Esophagus squamous epithelium (tissue), 5 donors: ENCODE measurements at places on chromosomes 2 and 18.

DNA sequence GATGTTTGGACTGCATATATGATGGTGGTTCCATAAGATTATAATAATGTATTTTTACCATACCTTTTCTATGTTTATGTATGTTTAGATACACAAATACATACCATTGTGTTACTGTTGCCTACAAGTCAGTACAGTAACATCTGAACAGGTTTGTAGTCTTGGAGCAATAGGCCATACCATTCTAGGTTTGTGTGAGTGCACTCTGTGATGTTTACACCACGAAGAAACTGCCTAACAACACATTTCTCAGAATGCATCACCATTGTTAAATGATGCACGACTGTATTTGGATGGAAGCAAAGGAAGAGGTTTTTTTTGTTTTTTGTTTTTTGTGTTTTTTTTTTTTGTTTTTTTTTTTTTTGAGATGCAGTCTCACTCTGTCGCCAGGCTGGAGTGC lies 9.5 kb downstream of the DUSP19 start:
- DNase-seq = no peak

GRCh38 chr2:73297586-73297985 lies 4.2 kb upstream of the EGR4 start:
- no peak for DNase-seq

DNA sequence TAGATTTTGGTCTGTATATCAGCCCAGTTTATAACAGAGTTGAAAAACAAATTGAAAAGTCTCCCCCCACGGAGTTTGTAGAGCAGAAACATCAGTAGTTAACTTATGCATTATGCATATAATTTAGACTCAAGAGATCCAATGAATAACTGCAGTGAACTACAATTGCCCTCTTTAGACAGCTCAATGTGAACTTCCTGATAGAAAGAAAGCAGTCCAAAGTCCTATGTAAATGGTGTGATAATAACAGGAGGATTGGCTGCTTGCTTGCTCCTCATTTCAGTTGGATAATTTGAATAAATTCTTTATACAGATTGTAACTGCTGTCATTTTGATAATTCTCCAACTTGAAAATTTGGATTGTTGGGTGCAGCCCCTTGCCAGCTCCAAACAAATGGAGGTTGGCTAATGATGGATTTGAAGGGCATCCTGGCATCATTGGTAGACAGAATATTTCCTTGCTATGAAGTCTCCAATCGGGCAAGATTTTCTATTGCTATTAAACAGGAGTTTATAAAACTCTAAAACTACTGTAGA lies 297.1 kb downstream of the ASXL3 start:
- DNase-seq = no peak

DNA sequence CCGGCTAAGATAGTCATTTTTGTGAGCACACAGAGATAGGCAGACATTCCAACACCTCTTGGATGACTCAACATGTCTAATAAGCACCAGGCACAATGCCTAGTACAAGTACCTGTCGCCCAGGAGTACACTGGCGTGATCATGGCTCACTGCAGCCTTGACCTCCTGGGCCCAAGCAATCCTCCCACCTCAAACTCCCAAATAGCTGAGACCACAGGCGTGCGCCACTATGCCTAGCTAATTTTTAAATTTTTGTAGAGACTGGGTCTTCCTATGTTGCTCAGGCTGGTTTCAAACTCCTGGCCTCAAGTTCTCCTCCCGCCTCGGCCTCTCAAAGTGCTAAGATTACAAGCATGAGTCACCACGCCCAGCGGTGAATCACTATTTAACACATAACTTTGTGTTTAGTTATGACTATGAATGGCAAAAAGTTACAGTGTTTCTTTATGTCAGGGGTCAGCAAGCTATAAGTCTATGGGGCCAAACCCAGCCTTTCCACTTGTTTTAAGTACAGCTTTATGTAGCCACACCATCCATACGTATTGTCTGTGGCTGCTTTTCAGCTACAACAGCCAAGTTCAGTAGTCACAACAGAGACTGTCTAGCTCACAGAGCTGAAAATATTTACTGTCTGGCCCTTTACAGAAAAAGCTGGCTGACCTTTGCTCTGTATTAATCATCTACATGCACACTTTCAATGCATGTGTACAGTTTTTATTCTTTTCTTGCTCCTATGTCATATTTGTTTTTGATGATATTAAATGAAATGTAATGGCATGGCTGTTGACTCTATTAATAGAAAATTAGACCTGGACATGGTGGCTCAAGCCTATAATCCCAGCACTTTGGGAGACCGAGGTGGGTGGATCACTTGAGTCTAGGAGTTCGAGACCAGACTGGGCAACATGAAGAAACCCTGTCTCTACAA lies 18.7 kb downstream of the ORC2 start:
- DNase-seq = no peak

DNA sequence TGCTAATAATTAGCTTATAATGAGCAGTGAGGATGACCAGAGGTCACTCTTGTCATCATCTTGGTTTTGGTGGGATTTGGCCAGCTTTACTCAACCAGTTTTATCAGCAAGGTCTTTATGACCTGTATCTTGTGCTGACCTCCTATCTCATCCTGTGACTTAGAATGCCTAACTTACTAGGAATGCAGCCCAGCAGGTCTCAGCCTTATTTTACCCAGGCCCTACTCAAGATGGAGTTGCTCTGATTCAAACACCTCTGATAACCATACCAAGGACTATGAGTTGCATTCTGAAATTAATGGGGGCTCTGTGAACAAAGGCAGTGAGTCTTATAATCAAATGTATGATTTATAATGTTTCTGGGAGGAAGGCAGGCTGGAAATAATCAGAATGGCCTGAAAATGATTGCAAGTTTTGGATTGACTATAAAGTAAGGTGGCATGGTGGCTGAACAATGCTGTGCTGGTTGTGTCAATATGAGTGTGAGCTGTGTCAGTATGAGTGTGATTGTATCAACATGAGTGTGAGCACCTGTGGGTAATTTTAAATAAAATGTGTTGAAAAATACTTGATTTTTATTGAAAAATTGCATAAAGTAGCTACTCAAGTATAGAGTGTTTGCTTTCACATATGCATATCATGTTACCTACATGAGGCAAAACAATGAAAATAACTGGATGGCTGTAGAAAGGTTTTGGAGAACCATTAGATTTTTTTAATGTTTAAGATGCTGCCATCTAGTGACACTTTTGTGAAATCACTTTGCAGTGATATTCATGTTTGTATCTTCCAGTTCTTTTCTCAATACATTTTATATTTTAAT lies 103.0 kb downstream of the KYNU start:
- no peak for DNase-seq

DNA sequence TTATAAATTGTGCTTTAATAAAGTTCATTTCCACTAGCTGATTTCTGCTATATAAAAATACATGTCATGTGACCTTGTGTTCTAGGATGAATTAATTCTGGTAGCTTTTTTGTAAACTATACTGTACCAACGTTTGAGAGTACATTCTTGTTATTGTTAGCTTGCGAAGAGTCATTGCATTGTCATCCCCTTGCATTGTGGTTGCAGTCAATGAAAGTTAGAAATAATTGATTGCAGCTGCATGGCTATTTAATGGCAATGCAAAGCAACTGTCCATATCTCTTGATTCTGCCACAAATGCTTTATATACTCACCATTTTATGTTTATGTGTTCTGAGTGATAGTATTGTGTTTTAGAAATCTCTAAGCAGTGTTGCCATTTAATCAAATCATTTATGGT lies 91.6 kb downstream of the ZNF407 start:
- DNase-seq = no peak
